ENCODE measurements at places on chromosomes 3 and 15.

DNA sequence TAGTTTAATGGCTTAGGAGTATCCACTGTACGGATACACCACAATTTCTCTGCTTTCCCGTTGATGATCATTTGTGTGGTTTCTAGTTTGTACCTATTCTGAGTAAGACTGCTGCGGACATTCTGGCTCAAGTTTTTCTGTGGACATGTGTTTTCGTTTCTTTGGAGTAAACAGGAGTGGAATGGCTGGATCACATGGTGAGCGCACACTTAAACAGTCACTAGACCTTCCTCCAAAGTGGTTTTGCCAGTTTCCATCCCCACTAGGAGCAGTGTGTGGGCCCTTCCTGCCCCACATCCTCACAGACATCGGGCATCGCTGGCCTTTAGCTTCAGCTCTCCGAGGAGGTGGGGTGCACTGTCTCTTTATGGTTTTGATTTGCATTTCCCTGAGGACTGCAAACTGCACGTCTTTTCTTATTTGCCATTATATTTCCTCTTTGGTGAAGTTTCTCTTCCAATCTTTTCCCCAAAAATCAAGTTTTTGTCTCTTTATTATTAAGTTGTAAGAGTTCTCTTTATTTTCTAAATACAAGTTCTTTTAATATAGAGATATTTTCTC is 94.1 kb downstream of the VGLL4 start:
- DNase-seq = no peak

GRCh38 chr3:117734496-117734895 is 1024.9 kb downstream of the TUSC7 start:
- no peak for DNase-seq

DNA sequence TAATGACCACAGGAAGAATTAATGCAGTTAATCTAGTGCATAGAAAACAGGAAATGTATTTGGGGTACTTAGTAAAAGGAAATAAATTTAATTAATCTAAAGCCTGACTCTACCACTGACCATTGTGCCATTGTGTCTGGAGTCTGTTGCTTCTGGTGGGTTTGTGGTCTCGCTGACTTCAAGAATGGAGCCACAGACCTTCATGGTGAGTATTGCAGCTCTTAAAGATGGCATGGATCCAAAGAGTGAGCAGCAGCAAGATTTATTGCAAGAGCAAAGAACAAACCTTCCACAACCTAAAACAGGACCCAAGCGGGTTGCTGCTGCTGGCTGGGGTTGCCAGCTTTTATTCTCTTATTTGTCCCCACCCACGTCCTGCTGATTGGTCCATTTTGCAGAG is 711.5 kb upstream of the LMCD1 start:
- no peak for DNase-seq

- DNase-seq = no peak
Measured at GRCh38 chr15:69973102-69973714, 124.5 kb downstream of the TLE3 start.

DNA sequence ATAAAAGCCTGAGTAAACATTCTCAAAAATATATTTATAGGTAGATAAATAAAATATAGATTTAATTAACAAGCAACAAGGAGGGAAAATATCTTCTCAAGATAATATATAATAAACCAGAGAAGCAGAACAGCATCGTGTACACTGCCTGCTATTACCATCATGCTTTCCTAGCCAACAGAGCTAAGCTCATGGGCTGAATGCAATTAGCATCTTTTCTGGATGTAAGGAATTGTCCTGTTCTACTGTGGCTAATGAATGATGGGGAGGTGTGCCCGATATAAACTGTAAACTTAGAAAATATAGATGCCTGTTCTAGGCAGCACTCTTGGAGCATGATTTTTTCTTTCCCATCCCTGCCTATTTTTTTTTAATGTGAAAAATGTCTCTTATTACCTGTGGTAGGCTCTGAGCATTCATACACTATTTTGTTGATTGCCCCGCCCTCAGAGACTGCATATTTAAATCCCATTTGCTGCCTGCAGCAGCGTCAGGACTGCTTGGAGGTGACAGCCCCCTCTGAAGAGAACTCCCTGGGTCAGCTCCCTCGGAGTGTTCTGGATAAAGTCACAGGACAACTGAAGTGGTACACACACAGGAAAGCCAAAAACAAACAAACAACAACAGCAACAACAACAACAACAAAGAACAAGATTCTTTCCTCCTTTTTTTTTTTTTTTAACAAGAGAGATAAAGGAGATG is 312.3 kb downstream of the SATB1 start:
- DNase-seq = no peak

DNA sequence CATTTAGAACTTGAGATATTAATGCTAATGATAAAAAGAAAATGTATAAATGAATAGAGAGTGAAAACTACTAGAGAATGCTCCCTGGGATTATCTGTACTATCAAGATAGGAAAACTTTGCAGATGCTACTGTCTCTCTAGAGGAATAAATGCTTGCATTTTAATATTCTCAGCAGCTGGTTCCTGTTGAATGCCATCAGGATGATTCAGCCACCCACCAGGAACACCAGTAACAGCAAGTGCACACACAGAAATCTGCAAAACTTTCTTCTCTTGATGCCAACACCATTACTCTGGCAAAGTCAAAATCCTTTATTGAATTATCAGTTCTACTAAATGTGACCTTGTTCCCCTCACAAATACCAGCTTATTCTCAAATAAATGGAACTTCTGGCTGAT is 148.4 kb downstream of the TIGIT start:
- DNase-seq = no peak
